ENCODE measurements at places on chromosomes 2 and 18. TPM values are rescaled to one million over a fixed set of nuclear protein-coding genes. Genes with fewer than 3 reads are reported as not detected.

- DNase-seq: no peak
Observed at GRCh38 chr2:108182489-108182888, 57.3 kb upstream of the SULT1C3 start.

GRCh38 chr2:187826023-187826422 lies 271.8 kb upstream of the TFPI start:
- no peak for DNase-seq

GRCh38 chr2:214800180-214800579 lies 9.3 kb downstream of the BARD1 start:
- no peak for DNase-seq

- DNase-seq: no peak
Observed at GRCh38 chr2:7884338-7884737, 797.5 kb upstream of the ID2 start.

DNA sequence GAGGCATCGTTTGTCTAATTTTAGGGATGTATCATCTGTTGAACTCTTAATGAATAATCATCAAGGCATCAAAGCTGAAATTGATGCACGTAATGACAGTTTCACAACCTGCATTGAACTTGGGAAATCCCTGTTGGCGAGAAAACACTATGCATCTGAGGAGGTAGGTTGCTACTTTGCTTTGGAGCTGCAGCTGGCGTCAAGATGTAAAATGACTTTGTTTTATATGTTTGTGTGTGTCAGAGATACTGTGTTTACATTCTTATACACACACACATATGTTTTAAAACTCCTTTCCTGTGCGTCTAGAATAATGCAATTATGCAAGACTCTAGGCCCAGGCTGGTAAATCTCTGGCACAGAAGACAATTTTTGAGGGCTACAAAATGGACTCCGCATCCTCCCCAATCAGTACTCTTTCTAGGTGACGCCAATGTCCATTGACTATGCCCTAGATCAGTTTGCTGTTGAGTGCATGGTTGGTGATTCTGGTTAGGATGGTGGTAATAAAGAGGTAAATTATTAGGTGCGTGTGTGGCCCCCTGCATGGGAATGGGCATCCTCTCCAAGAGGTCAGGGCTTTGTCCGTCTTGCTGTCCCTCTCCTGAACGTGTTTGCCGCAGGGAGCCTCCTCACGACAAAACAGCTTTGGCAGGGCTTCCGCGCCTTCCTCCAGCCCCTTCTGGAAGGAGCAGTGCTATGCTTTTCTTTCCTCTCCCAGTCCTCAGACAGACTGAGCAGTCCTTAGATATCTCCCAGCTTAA lies 68.2 kb upstream of the EML6 start:
- no peak for DNase-seq

DNA sequence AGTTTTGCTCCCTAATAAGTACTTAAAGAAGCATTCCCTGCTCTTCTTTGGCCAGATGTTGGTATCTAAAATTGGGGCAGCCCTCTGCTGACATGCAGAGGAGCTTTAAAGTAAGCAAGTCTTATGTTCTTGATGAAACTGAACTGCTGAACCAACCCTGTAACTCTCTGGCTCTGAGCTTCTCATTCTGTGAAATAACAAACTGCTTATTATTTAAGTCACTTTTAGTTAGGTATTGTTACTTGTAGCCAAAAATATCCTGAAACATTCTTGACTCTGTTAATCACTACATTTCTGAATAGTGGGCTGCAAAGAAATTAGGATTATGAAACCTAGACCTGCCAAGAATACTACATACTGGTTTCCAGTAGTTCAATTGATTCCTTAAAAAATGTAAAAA lies 15.5 kb downstream of the PPP3R1 start:
- DNase-seq: no peak

GRCh38 chr2:102063941-102064678 lies 72.3 kb downstream of the IL1R2 start:
- DNase-seq: no peak

DNA sequence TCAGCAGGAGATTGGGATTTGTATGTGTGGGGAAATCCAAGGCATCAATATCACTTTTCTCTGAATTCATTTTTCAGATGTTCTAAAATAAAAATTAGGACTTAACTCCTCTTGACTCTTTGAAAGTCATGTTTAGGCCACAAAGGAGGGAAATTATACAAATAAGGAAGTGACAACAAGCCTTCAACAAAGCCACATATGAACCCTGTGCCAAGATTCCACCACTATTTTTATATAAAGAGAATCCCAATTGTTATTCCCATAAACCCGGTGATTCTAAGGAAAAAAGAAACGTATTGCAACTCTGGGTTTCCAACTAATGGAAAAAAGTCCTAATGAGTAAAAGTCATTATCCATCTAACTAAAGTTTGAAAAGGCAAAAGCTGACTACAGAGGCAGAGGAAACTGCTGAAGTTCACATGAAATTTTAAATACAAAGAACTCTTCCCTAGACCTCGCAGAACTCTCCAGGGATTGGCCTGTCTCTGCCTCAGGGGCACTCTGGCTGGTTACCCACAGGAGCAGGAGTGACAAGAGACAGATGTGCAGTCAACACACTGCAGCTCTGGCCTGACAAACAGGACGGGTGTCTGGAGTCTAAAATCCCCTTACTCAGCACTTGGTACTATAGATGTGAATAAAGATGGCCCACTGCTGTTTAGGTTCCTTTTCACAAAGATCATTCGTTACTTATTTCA lies 11.5 kb downstream of the NPC1 start:
- DNase-seq: no peak

DNA sequence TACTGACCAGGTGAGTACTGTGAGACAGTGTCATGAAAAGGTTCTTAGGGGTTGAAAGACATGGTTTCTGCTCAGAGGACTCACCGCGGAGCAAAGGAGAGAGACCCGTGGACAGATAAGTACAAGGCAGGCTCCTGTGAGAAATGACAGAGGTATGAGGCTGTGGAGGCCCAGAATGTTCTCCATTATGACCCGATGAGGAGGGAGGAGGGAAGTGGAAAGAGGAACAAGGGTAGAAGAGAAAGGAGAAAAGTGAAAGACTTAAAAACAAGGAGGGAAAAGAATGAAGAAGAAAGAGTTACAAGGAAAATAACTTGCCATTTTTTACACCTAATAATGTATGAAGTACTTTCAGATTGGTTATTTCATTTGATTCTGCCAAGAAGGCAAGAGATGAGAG lies 29.8 kb downstream of the MAPRE3 start:
- no peak for DNase-seq

- DNase-seq: no peak
Observed at GRCh38 chr2:102664471-102664909, 45.1 kb downstream of the SLC9A2 start.

DNA sequence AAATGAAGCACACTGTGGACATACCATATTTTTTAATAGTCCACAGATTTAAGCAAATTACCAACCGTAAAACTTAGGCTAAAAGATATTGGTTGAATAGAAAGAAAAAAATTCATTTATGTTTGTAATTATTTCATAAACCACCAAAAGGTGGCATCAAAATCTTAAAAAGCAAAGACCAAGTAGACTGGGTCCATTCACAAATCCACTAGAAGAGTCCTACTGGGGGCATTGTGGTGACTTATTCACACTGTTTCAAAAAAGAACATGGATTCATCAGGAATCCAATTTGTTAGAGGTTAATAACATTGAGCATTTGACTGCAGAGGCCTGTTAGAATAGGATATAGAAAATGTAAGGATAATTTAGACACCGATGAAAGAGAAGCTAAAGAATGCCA lies 194.9 kb upstream of the KYNU start:
- DNase-seq: no peak

TFCP2L1 gene
- total RNA-seq: not detected

RFX8 gene
- total RNA-seq: 1.3 TPM

Measured in CD4-positive, alpha-beta memory T cell (primary cell).